ENCODE measurements at places on chromosomes 5 and 9.

GRCh38 chr5:21802100-21802499 lies 1051.0 kb downstream of the CDH12 start:
- no peak for DNase-seq

DNA sequence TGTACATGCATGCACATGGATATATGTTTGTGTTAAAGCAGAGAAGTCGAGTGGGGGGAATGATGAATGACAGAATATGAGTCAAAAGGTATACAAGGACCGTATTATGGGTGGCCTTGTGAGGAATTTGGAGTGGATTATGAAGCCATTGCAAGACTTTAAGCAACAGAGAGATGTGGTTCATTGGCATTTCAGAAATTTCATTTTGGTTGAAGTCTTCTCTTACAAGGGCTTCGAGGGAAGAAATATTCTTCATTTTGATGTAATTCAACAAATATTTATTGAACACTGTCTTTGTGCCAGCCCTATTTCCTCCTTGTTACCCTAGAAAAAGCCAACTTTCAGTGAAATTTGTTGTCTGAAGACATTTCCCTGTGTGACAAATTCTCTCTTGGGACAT lies 83.9 kb upstream of the SLCO6A1 start:
- no peak for DNase-seq

DNA sequence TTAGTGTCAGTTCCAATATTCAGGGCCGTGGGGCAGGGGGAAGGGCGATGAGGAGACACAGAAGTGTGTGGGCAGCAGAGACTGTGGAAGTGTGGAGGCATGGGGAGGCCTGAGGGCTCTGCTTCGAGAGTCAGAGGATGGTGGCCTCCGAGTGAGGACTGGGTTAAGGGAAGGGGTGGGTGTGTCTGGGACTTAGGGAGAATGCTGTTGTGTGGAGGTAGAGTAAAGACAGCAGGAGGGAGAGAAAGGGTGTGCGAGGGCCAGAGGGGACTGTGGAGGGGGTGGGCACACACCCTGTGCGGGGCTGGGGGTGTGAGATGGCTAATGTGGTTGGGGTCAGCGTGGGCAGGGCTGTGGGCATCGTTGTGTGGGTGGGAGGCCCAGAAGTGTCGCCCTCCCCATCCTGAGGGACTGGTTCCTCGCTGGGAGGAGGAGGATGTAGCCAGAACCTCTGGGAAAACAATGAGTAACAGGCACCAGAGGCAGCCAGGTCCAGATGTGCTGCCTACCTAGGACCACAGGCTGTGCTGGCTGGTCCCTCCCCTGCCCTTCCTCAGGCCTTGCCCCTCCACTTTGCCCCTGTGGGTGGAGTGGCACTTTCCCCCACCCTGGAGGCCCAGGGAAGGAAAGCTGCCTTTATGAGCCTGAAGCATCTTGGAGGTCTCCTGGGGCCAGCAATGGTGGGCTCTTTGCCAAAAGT lies 4.2 kb downstream of the USP20 start:
- DNase-seq: no peak

DNA sequence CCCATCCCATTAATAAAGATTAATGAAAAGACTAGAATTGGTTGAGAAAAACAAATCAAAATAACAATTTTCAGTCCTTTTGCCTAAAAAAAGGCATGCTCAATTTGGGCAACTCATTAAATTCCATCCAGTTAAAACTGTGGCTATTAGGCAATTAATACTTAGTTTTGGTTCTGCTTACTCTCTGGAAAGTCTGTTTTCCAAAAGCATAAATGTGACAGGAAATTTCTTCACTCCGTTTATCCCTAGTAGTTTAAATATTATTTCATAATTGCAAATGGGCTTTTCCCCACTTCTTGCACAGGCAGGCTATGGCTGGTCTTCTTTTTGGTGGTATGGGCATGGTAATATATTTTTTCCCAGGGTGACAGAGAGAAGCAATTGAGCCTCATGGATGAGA lies 373.3 kb upstream of the KLF4 start:
- DNase-seq: no peak

DNA sequence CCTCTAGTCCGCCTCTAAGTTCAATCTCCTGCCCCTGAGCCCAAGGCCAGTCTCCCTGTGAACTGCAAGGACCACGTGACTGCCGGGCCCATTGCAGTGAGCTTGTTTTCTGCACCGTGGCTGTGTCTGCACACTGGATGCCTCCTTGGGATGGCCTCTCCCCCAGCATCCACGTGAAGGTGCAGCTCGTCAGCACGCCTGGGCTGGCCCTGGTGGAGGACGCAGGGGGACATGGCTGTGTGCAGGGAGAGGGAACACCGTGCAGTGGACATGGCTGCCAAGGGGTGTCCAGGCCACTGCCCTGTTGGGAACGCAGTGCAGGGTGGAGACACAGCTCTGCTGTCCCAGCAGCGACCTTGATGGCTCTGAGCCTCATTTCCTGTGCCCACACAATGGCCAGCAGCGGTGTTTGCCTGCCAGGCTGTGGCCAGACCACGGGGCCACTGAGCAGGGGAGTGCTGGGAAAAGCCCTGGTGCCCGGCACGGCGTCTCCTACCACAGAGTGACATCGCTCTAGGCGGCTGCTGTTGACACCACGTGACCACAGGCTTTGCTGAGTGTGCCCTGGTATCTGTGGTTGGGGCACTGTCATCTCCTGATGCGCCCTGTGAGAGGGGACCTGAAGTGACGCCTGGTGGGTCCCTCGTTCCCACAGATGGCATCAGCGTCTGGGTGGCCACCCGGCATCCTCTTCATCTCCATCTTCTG lies 26.9 kb upstream of the EXOC3 start:
- DNase-seq: no peak

DNA sequence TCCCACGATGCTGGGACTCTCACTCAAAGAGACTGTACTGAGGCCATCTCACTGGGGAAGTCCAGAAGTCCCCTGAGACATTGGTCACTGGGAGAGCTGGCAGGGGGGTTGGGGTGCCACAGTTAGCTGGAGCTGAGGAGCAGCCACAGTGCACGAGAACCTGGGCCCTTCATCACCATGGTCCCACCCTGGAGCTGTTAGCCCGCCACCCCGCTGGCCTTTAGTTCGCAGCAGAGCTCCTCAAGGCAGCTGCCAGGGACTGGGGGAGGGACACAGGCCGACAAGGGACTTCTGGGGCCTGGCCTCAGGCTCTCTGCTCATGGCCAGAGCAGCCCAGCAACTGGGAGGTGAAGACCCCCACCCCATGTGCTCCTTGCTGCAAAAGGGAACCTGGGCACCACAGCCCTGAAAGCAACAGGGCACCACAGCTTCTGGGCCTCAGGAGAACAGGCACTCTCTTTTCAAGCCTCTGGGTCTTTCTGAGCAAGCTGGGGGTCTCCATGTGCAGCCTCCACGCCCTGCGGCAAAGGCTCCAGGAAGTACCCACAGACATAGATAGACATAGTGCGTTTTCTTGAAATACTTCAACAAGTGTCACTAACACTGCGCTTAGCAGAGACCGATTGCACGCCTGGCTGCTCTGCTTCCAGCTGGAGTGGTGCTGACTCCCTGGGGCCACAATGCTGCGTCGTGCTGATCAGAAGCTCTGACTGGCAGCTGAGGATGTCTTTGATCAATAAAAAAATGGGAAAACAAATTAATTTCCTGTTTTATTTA lies 46.0 kb downstream of the VAV2 start:
- DNase-seq: no peak
